DMS 273 treated with DMSO at 0.1 percent for 48 hours (cell line): ENCODE measurements at places on chromosomes 12 and 14.
A peak's percentile ranks its signal among the peaks of the same experiment; 100 is the strongest.

- no peak for DNase-seq
These were observed 1030.4 kb downstream of the TMEM121 start for GRCh38 chr14:106556665-106557289.

DNA sequence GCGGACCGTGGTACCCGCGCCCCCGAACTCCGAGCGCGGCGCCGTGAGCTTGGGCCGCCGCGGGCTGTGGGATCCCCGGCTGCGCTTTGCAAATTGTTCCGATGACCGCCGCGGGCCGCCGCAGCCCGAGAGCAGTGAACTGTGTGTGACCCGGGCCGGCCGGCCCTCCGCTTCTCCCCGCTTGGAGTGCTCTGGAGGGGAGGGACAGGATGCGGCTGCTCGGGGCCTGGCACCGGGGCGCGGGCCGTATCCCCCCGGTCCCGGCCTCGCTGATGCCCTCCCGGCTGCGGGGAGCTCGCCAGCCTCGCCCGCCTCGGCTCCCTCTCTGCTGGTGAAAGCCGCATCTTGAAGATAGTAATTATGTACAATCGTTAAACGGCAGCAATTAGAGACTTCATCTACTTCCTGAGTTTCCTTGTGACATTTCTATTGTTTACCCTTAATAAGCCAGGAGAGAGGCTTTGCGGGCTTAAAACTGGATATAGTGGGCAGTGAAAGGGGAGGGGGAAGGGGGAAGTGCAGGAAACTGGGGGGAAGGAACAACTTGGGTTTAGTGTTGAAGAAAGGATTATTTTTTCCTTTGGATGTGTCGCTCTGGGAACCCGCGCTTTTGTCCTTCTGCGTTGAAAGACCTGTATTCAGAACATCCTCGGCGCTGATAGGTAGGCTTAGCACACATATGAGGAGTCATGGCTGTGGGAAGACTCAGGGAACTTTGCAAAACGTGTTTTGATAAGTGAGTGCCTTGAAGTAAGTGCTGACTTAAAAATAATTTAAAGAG, 1.2 kb downstream of the PELI2 start:
- peak; percentile 32 for DNase-seq

- DNase-seq, result no peak
These were observed 148.8 kb downstream of the ADGRD1 start for GRCh38 chr12:131102493-131102931.

- DNase-seq, result peak; percentile 65
These were observed 115.2 kb upstream of the MAP1LC3B2 start for GRCh38 chr12:116443821-116444589.

- DNase-seq, result no peak
These were observed 43.5 kb downstream of the C14orf132 start for GRCh38 chr14:96082420-96083300.

DNA sequence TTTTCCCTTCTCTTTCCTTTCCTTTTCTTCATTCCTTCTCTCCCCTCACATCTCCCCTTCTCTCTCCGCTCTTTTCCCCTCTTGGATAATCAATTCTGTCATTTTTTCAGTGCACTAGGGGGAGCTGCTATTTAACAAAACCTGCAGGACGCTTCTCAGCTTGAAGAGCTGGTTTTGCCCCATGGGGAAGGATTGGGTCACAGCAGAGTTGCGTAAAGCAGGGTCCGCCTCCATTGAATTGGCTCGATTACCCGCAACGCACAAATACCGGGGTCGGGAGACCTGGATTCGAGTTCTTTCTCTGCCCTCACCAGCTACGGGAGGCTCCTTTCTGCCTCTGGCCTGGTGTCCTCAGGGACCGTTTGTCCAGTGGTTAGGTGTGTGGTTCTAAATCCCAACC, 42.1 kb upstream of the CHGA start:
- DNase-seq, result no peak

DNA sequence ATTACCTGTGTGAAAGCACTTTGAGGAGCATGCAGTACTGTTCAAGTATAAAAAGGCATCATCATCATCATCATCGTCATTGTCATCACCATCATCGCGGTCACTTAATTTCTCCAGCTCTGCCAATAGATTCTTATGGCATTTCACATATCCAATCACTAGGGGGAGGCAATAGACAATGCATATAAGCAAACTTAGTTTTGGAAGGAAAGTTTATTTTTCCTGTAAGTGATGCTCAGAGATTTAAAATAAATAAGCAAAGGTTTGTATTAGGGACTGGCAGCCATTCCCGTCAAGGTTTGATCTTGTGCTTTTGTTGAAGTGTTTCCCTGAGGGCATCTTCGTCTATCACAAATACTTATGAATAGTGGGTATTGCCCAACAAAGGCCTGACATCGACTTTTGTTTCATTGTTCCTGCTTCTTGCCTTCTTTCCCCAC, 127.4 kb downstream of the KTN1 start:
- no peak for DNase-seq

DNA sequence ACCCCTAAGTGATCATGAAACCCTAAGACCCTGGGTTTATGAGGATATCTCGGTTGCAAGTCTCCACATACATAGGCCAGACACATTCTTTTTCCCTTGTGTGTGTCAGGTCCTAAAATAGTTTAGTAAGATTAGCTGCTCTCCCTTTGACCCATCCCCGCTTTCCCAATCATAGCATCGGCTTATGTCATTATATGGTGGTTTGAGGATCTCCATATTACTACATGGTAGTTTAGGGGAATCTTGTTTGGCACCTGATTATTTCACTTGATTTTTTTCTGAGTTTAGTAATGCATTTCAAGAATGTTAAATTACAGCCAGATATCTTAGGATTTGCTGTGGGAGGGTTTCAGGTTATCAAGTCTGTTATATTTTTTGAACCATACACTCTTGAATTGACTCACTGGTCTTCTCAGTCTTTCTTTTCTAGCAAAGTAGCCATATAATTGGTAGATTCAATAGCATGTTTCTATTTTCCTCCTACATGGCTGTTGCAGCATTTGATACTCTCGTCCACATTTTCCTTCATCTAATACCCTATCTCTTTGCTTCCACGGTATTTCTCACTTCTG, 68.3 kb upstream of the TRHDE start:
- DNase-seq, result no peak

DNA sequence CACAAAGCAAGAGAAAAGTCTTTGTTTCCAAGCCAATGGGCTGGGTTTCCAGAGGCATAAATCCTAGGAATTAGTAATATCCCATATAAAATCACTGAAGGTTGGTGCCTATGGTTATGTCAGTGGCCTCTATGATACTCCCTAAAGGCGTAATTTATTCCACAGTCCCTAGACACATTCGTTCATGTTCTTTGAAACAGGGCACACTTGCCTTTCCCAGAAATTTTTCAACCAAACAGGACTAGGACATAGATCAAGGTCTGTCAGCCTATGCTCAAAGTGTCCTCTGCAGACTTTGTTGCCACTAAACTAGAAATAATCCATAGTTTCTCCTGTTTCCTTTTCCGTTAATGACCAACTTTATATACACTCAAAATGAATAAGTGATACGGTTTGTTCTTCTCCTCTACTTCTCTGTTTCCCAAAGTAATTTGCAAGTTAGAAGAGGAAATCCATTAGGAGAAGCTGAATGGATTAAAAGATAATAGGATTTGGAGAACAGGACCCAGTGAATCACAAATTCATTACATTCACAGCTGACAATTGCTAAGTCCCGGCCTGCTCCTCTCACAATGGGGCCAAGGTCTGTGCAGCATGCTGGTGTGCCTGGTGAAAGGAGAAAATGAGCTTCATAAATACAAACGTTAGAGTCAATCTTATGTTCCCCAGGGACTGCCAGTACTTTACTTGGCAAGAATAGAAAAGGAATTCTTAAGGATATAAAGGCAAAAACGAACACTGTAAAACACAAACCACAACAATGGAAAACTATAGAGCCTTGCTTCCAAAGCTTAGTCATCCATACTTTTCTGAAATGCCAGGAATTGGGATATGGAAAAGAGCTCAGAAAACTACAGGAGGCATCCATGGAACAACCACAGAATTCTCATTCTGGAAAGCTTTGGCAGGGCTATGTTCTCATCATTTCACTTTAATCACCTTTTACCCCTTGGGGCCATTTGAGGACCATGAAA, 966.2 kb downstream of the NRXN3 start:
- no peak for DNase-seq

GRCh38 chr14:105503935-105504692, 13.1 kb downstream of the TEDC1 start:
- DNase-seq, result no peak

GRCh38 chr14:41604721-41605531, 1.8 kb upstream of the LRFN5 start:
- peak; percentile 50 for DNase-seq

DNA sequence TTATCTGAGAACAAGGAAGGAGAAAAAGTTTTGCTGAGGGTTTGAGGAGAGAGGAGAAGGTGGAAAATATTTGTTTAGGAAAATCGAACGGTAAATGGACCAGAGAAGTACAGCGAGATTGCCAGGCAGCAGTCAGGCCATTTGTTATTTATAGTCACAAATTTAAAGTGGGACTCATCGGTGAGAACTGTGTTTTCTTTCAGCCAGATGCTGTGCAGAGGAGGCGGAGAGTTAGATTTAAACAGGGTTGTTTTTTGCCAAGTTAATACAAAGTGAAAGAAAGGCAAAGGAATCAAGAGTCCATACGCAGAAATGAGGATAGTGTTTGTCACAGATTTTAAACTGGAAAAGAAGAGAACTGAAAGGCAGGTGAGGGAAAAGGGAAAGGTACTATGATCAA, 200.6 kb upstream of the CNOT2 start:
- DNase-seq, result no peak

- DNase-seq, result peak; percentile 98
These were observed 23.0 kb upstream of the EIF2B2 start for GRCh38 chr14:74979442-74980397.

DNA sequence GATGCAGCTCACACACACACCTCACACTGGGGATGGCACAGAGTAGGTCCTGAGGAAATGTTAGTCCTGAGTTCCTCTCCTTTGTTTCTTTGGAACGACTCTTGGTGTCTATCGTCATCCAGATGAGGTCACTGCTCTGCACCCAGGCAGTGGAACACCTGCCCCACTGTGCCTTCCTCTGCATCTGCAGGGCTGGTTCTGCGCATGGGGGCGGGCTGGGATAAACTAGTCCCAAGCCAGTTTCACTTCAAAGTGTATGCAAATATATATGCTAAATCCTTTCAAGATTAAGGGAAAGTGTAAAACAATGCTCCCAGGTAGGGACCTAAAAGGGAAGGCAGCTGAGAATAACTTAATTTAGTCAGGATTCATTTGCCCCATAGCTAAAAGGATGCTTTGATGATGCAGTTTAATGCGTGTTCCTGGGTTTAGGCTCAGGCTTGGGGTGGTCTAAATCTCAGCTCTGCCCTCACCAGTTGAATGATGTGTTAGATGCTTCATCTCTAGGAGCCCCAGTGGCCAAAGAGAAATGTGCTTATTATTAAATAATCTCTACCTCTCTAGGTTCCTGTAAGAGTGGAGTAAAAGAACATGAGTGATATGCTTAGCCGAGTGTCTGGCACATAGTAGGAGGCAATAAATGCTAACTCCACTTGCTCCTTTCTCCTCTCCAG, 47.1 kb upstream of the OVCH1 start:
- DNase-seq, result no peak

- DNase-seq, result no peak
These were observed 8.0 kb upstream of the PLEKHA5 start for GRCh38 chr12:19121449-19122018.

- DNase-seq, result no peak
These were observed 340.1 kb downstream of the BCL11B start for GRCh38 chr14:98931911-98932310.

DNA sequence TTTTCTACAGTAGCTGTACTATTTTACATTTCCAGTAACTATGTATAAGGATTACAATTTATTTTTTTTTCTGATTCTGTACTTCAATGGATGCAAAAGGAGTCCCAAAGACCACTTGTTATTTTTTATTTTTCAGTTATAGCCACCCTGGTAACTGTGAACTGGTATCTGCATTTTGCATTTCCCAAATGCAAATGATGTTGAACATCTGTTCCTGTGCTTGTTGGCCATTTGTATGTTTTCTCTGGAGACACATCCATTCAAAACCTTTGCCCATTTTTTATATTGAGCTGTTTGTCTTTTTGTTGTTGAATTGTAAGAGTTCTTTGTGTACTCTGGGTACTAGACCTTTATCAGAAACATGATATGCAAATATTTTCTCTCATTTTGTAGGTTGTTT, 485.6 kb downstream of the LRIG3 start:
- DNase-seq, result no peak
